ENCODE measurements at places on chromosomes 1 and 21.
A peak's percentile ranks its signal among the peaks of the same experiment; 100 is the strongest.

GRCh38 chr1:24619376-24619775, 23.7 kb upstream of the SRRM1 start:
- DNase-seq: no peak

DNA sequence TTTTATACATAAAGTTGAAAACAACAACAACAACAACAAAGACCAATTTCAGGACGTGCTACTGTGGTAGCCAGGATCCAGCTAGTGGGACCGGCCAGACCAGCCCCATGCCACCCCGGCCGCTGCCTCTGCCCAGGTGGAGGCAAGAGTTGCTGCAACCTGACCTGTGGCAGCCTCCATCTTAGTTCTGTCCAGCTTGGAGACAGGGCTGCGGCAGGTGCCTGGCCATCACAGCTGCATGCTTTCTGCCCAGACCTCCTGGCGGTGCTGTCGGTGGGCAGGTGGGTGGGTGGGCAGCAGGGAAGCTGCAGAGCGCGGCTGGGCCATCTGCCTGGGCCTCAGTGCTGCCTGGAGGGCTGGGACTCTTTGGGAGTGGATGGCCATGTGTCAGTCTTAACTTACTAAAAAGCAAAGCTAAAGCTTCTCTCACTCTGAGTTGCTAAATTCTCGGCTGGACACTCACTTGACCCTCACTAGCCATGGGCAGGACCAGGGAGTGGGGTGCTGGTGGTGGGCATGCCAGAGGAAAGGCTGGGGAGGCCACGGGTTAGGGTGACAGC, 38.6 kb downstream of the KIAA1614 start:
- DNase-seq: no peak

GRCh38 chr1:92459871-92460320, 26.8 kb downstream of the GFI1 start:
- no peak for DNase-seq

GRCh38 chr1:235938709-235939479, 72.2 kb upstream of the LYST start:
- DNase-seq: no peak

- DNase-seq: no peak
These were observed 31.1 kb downstream of the TMEM50A start for GRCh38 chr1:25369241-25369640.

DNA sequence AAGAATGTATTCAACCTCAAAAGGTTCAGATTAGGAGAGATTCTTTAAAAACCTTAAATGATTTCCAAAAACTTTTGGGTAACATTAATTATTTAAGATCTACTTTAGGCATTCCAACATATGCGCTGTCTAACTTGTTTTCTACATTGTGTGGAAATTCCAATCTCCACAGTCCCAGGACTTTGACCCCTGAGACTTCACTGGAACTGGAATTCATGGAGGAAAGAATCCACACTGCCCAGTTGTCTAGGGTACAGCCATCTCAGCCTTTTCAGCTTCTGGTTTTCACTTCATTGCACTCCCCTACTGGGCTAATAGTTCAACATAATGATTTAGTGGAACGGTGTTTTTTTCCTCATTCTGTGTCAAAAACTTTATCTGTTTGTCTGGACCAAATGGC, 161.5 kb downstream of the IER5 start:
- DNase-seq: no peak

- no peak for DNase-seq
These were observed 66.8 kb downstream of the KCNN3 start for GRCh38 chr1:154802982-154803920.

DNA sequence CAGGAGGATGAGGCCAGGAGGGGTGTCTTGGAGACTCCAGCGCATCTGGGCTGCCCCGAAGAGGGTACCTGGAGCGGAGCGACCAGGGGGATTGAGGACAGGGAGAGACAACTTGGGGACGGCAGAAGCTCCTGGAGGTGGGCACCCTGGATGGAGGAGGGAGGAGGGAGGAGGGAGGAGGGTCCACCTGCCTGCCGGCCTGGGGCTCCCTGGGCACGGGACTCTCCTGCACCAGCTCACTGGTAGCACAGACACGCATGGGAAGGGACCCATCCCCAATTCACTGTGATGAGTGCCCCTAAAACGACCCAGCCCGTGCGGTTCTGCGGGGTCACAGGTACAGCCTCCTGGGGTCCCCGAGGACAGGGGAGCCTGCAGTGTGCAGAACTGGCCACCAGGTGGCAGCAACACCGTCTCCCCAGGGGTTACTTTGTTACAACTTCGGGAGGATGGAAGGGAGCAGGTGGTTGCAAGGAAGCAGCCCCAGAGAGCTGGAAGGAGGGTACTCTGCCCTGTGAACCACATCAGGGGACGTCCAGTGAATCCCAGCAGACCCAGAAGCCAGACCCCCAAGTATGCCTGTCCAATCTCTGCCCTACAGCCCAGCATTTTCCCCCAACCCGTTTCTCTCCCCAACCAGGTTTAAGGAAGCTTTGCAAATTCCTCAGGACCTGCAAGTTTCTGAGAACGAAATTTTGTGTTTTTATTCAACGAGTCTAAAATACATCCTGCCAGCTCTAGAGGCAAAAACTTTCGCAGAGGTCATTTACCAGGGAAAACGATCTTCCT, 482.4 kb downstream of the NPHP4 start:
- DNase-seq: peak; percentile 44

DNA sequence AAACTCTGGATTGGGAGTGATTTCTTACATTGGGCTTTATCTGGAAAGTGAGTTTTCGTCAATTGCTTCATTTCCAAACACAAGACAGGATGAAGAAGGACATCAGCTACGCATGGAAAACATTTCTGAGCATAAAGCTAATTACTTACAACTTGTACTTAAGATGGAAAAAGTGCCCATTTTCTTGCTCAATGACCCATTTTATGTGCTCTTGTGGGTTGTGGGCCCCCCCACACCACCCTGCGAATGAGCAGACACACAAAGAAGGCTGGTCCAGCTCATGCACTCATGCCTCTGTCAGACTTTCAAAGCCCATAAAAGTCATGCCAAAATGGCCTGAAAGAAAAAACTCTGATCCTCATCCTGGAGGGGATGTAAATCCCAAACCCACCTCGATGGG, 663.0 kb downstream of the AJAP1 start:
- DNase-seq: no peak

All from central memory CD4-positive, alpha-beta T cell (primary cell).